ENCODE measurements at places on chromosomes 16 and 17. TPM values are rescaled to one million over a fixed set of nuclear protein-coding genes. Genes with fewer than 3 reads are reported as not detected.

The CBFA2T3 gene
- not detected for total RNA-seq

- H3K27ac ChIP-seq = no peak overlapping the region
- peaks cover 5% of the 10 kb centered on the region for H3K36me3 ChIP-seq
- H3K27me3 ChIP-seq = no peaks in the 10 kb centered on the region
- no peak overlapping the region for H3K4me3 ChIP-seq
Observed at GRCh38 chr17:66397486-66397885, 95.1 kb downstream of the PRKCA start.

- no peak for DNase-seq
- H3K27me3 ChIP-seq = no peaks in the 10 kb centered on the region
- H3K27ac ChIP-seq = no peak overlapping the region
- H3K4me1 ChIP-seq = peaks cover 7% of the 10 kb centered on the region
- H3K4me3 ChIP-seq = no peak overlapping the region
- H3K36me3 ChIP-seq = peaks cover 7% of the 10 kb centered on the region
Observed at GRCh38 chr17:82787081-82787848, 35.4 kb downstream of the TBCD start.

DNA sequence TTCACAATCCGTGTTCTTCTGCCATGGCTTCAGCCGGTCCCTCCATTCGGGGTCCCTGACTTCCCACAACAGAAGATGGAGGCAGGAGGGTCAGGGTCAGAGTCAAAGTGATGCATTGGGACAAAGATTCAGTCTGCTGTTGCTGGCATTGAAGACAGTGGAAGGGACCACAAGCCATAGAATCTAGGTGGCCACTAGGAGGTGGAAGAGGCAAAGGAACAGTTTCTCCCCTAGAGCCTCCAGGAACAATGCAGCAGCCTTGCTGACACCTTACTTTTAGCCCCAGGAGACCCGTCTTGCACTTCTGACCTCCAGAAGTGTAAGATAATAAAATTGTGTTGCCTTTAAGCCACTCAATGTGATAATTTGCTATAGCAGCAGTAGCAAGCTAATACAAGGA is 55.9 kb downstream of the MFSD11 start:
- H3K4me1 ChIP-seq = peaks cover 19% of the 10 kb centered on the region
- no peaks in the 10 kb centered on the region for H3K27me3 ChIP-seq
- H3K27ac ChIP-seq = no peak overlapping the region
- no peaks in the 10 kb centered on the region for H3K36me3 ChIP-seq
- no peak overlapping the region for H3K4me3 ChIP-seq

DNA sequence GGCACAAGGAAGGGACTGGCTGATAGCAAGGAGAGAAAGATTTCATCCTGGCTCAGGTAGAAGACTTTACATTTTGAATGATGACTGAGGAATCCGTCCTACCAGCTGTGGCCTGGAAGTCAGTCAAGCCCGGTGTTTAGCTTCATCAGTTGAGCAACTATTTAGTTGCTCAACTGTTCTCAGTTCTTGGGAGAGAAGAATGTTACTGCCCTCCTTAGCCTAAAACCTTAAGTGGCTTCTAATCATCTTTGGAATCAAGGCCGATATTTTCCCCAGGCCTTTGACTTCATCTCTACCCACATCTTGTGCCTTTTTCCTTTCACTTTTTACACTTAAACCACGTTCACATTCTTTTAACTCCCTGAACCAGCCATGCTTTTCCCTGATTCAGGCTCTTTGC is 17.3 kb upstream of the RBL2 start:
- no peaks in the 10 kb centered on the region for H3K36me3 ChIP-seq
- no peak overlapping the region for H3K4me3 ChIP-seq
- H3K27me3 ChIP-seq = peaks cover 8% of the 10 kb centered on the region
- no peaks in the 10 kb centered on the region for H3K4me1 ChIP-seq
- no peak overlapping the region for H3K27ac ChIP-seq
